ENCODE measurements at places on chromosomes 2 and 18.

- no peak for DNase-seq
Measured at GRCh38 chr2:125656190-125656589, 999.8 kb upstream of the GYPC start.

GRCh38 chr2:213002383-213002782 lies 149.0 kb downstream of the IKZF2 start:
- DNase-seq, result no peak

DNA sequence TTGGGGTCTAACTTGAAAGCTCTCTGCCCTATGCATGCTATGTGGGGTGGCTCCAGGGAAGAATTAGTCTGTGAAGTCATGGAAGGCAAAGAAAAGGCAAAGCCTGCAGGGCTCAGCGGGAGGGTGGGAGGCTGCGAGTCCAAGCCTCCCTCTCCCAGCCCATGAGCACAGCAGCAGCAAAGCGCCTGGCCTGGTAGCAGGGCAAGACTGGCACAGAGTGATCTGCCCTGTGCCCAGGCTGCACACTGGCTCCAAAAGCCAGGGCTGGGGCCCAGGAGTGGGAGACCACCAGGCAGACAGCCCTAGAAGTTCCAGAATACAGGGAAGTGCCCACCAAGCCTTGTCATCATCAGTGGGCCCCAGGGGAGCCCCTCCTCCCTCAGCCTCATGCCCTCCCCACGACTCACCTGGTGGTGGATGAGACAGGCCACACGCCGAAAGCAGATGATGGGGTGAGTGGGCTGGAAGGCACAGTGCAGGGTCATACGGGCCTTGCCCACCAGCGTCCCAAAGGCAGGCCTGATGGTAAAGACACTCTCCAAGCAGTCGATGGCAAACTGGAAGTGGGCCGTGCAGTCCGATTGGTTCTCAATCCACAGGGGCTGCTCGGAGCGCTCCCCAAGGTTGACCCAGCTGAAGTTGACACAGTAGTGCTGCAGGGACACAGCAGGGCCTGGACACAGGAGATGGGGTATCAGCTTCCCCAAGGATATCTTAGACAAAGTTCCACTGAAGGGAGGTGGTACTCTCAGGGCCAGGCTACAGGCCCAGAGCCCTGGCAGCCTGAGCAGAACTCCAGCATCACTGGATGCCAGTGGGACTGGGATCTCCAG lies 12.1 kb downstream of the CFAP65 start:
- no peak for DNase-seq

- no peak for DNase-seq
Measured at GRCh38 chr2:231923010-231923344, 3.2 kb downstream of the NPPC start.

DNA sequence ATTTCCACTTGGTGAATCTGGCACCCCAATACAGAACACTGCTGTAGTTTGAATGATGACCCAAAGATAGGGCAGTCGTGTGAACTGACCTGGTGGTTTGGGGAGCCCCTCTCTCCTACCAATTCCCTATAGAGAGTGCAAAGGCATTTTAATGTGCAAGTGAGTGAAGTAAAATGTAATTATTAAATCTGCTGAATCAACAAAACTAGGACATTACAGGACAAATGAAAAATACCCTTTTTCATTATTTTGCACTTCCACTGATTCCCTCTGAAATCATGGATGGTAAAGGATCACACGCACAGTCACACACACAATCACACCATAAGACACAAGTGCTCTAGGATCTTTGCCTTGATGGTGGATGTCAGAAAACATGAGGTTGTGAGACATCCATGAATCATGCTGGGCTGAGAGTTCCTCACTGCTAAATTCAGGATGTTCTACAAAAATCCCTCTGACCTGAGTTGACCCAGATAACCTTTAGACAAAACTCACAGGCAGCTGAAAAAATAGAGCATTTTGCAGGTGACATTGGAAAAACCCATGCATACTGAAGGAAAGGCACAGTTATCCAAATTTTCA lies 197.4 kb downstream of the FBXO15 start:
- no peak for DNase-seq

Measured in fibroblast of gingiva (primary cell).